ENCODE measurements at places on chromosomes 13 and 19.

DNA sequence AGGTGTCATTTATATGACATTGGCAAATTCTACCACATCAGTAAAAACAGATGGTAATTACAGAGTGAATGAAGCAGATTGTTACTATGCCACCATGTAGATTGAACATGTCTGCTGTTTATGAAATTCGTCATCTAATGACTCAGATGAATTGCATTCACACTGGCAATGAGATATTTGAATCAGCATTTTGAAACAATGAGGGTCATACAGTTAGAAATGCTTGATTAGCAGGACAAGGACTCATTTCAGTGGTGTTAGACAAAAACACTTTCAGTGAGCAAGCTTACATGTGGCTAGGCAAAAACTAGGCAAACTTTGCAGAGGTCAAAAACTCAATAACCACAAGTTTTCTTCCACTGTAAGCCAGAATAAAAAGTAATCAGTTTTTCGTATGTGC, 1165.0 kb downstream of the SLITRK1 start:
- DNase-seq: no peak

- DNase-seq: no peak
These were observed 63.0 kb downstream of the ITGBL1 start for GRCh38 chr13:101515504-101515903.

GRCh38 chr19:13190781-13191540, 40.8 kb downstream of the IER2 start:
- DNase-seq: no peak

GRCh38 chr13:21318891-21319532, 140.1 kb downstream of the ZDHHC20 start:
- DNase-seq: no peak

DNA sequence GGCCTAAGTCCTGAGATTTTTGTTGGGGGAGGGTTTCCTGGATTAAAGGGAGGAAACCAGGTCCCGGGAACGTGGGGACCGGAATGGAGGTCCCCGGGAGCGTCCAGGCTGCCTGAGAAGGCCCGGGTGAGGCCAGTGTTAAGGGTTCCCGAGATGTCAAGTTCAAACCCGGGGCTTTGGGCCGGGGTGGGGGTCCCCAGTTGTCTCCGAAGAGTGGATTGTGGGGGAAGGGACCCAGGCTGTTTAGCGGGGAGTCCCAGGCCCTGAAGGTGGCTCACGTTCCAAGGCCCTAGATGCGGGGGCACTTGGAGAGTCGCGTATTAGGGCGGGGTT, 262 bp downstream of the COX7A1 start:
- DNase-seq: no peak

DNA sequence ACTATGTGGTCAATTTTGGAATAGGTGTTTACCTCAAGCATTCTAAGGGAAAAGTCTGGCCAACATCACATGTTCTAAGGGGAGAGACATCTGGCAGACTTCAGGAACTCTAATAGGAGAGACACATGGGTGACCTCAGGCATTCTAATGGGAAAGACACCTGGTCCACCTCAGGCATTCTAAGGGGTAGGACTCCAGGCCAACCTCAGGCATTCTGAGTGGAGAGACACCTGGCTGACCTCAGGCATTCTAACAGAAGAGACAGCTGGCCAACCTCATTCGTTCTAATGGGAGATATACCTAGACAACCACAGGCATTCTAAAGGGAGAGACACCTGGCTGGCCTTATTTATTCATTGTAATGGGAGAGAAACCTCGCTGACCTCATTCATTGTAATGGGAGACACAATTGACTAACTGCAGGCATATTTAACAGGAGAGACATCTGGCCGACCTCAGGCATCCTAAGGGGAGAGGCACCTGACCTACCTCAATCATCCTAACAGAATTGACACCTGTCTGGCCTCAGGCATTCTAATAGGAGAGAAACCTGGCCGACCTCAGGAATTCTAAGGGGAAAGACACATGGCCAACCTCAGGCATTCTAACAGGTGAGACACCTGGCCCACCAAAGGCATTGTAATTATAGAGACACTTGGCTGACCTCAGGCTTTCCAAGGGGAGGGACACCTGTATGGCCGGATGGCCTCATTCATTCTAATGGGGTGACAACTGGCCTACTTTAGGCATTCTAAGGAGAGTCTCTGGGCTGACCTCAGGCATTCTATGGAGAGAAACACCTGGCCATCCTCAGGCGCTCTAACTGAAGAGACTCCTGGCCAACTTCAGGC, 1346.8 kb downstream of the UQCRFS1 start:
- no peak for DNase-seq

DNA sequence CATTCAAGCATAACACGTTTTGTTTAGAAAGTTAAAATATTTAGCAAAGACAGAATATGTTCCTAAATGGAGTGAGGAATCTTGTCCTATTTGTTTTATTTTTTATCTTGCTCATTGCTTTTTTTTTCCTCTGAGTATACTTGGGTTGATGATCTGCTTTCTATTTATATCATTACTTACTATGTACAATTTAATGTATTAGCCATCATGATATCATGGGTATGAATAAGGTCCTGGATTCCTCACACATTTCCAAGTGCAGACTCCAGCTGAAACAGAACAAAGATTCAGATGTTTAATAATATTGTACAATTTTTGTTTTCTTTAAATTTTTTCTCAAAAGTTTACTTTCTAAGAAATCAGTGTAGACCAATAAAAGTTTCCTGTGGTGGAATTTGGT, 388.2 kb downstream of the GPC6 start:
- DNase-seq: no peak

DNA sequence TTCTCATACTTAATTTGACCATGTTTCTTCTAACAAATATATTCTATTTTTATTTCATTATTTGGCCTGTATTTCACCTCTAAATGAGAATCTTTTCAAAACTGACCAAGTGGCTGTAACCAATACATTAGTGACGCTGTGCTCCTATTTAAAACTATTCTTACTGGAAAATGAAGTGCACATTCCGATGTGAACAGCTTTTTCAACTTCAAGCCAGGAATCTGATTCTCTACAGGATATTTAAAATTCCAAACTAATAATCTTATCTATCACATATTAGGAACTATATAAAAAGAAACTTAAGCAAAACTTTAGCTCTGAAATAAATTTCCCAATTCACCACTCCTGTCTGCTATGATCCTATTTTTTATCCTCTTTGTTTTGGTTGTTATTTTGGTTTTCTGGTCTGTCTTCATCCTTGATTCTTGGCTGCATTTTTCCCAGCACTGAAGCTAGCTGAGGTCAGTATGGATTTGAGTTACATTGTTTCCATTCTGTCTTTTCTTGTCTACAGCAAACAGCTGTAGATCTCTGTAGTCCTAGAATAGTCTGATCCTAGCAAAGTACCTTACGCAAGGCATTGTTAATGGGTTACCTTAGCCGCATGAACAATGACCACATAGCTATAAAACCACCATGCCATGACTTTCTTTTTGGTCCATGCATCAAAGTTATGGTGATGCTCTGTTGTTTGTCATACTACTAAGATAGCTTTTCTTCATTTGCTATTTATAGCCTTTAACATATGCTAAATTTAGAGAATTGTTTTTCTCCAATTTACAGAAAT, 748.6 kb upstream of the SPRY2 start:
- no peak for DNase-seq

GRCh38 chr19:1318678-1319471, 33.2 kb downstream of the EFNA2 start:
- DNase-seq: peak; percentile 4

DNA sequence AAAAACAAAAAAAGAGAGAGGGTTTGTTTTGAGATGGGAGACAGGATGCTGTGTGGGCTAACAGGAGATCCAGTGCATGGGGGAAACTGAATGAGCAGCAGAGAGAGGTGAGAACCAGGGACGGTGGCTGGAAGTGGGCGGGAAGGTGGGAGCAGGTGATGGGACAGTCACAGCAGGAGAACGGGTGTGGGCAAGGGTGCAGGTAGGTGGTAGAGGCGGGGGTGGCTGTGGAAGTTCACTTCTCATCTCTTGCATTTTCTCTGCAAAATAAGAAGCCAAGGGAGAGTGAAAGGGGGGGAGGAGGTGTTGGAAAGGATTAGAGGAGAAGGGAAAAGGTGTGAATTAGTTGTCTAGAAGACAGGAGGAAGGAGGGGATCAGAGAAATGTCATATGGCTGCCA, 21.9 kb downstream of the FBXO17 start:
- DNase-seq: no peak

- no peak for DNase-seq
These were observed 89.4 kb downstream of the ANKRD10 start for GRCh38 chr13:110825516-110825915.

DNA sequence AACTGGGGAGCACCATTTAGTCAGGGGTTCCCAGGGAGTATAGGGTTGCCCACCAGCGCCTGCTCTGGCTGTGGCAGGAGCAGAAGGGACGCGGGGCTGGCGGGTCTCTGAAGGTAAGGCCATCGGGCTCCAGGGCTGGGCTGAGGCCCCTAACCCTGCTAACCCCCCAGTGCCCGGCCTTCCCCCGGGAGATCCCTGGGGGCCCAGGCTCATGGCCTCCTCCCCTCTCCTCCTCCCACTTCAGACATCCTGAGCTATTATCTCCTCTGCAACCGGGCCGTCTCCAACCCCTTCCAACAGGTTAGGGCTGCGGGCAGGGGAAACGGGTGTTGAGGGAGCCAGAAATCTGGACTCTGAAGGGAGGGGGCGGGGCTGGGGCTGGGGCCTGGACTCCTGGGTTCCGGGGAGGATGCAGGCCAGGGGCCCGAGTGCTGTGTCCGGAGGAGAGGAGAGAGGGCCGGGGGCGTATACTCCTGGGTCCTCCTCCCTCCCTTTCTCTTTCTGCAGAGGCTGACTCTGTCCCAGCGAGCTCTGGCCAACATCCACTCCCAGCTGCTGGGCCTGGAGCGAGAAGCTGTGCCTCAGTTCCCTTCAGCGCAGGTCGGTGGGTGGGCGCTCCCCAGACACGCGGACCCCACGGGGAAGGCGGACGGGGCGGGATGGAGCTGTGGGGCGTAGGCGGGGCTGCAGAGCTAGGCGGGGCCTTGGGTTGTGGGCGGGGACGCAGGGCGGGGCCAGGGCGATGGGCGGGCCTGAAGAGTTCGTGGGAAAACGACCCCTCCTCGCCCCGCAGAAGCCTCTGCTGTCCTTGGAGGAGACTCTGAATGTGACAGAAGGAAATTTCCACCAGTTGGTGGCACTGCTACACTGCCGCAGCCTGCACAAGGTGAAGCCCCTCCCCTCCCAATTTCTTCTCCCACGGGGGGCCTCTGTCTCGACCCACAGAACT, 15.3 kb downstream of the TTYH1 start:
- DNase-seq: peak; percentile 30

DNA sequence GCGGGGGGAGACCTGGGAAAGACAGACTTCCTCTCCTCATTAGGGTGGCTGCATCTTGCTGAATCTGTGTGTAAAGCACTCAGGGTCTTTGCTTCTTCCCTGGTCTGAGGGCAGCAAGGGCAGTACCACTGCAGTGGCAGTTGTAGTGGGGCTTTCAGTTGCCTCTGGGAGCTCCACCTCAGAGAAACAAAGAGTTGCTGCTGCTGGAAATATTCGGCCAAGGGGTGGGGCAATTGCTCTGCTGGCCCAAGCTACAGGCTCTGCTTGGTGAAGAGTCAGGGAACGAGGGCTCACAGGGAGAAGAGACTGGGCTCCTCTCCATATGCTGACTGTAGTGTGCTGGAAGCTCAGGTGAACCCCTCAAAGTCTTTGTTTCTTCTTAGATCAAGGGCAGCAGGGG, 52.5 kb downstream of the POSTN start:
- no peak for DNase-seq

DNA sequence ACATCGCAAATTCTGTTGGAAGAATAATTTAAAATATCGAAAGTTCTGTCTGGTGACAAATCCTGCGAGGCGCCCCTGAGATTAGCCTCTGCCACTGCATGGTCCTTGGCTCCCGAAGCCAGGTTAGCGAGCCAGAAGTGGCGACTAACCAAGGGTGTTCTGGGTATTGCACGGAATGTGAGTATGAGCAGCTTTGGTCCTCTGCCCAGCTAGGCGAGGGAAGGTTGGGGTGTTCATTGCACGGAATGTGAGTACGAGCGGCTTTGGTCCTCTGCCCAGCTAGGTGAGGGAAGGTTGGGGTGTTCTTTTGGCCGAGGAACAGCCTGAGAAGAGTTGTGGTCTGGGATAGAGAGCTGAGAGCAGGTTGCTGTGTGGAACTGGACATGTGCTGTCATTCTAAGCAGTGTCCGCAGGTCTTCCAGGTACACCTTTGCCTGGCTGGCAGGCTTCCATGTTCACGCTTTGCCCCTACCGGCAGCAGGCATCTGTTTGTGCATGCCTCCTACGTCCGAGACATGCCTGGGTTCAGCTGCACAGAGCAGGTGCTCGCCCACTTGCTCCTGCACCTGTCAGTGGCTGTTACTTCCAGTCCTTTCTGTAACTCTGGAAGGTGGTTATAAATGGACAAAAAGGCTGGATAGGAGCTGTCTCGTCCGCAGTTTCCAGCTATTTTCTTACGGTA, 18.3 kb upstream of the TEX29 start:
- peak; percentile 99 for DNase-seq

GRCh38 chr19:56917998-56918397, 77.5 kb upstream of the PEG3 start:
- no peak for DNase-seq

DNA sequence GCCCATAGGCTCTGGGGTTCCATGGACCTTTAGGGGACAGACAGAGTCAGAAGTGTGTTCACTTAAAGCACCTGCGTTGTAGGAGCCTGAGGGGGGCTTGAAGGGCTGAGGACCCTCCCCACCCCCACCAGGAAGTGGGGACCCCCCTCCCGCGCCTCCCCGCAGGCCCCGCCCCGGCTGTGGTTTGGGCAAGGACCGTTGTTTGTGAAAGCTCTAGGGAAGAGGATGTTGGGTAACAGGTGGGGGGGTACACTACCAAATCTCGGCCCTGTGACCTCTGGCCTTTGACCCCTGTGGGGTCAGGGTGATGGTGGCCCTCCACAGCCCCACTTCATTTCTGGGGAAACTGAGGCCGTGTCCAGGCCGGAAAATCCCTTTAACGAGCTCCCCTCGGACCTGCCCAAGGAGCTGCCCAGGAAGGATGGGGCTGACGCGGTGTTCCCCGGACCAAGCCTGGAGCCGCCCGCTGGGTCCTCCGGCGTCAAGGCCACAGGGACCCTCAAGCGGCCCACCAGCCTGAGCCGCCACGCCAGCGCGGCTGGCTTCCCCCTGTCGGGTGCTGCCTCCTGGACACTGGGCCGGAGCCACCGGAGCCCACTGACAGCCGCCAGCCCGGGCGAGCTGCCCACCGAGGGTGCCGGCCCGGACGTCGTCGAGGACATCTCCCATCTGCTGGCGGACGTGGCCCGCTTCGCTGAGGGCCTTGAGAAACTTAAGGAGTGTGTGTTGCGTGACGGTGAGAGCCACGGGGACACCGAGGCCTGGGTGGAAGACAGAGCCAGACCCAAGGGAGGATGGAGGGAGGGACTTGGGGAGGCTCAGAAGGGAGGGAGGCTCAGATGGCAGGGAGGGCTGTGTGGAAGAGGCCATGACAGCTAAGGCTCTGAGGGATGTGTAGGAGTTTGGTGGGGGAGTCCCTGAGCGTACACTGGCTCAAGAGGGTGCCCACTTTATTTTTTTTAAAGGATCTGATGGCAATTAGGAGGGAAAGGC, 1.3 kb downstream of the ARHGAP45 start:
- no peak for DNase-seq
